ENCODE measurements at places on chromosomes 7 and 10.

DNA sequence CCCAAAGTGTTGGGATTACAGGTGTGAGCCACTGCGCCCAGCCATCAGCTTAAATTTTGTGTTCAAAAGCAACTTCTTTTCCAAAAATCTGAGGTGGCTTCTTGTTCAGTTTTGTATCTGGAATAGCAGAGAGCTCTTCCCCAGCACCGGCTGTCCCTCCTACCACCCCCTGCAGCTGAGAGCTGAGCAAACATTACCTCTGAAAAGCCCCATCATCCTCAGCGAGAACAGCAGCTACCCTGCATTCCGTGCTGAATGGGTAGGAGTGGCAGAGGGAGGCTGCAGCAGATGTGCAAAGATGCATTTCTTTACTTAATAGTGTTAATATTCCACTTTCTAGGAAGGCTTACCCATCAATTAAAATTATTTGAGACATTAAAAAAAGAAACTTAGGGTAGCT, 31.8 kb downstream of the CCM2 start:
- DNase-seq = no peak

- no peak for DNase-seq
Measured at GRCh38 chr7:101996131-101996691, 178.8 kb downstream of the CUX1 start.

GRCh38 chr10:127887541-127888415, 5.0 kb downstream of the CLRN3 start:
- DNase-seq = no peak

- no peak for DNase-seq
Measured at GRCh38 chr10:49275896-49276295, 23.1 kb upstream of the C10orf71 start.

DNA sequence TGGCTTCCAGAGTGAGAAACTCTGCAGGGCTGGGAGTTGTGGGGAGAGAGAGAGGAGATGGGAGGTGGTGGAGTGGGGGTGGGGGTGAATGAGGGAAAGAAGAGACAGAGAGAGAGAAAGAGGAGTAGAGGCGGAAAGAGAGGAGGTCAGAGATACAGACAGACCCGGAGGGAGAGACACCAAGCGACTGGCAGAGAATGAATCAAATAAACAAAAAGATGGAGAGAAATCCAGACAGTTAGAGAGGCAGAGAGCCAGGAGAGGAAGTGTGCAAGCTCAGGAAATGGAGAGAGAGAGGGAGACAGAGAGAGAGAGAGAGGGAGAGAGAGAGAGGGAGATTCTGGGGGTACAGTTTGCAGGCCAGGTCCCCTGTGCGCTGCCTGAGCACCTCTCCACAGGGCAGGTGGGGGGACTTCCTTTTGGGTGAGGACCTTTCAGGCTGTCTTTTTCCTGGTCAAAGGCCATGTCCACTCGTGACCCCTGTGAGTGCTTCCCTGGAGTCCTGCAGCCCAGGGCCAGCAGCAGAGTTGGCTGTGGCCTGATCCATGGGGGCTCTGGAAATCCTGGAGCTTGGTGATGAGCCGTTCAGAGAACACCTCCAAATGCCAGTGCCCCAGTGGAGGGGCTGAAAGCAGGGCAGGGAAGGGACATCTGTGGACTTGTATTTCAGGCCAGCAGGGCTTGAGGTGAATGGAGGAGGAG, 25.0 kb upstream of the PCBD1 start:
- no peak for DNase-seq

GRCh38 chr7:132130497-132130896, 445.8 kb downstream of the PLXNA4 start:
- no peak for DNase-seq

Data from COLO829 (cell line).